T-helper 17 cell (primary cell): ENCODE measurements at places on chromosomes 6 and 20. TPM values are rescaled to one million over a fixed set of nuclear protein-coding genes. Genes with fewer than 3 reads are reported as not detected.

Gene MOCS3
- 3.2 TPM for total RNA-seq

- no peak for DNase-seq
Observed at GRCh38 chr6:11260249-11261038, 28.0 kb upstream of the NEDD9 start.

GRCh38 chr6:138310294-138310693 is 67.4 kb upstream of the SMIM28 start:
- no peak for DNase-seq

- DNase-seq: no peak
Observed at GRCh38 chr20:722822-723644, 45.3 kb downstream of the SLC52A3 start.

DNA sequence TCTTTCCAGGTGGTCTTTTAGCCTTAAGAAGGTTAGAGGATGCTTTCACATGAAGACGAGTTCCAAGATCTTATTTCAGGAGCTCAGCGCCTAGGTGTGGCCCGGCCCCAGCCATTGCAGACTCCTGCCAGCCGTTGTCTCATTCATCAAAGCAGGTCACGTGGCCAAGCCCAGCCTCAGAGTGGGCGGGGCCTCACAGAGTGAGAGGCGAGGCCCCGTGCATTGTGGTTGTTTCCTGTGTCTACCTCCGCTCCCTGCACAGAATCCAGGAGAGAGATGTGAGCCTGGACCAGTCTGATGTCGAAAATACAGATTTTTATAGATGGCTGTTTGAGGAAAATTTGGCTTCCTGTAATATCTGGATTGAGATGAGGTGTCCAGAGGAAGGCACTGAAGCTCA is 49.2 kb upstream of the CST5 start:
- no peak for DNase-seq

DNA sequence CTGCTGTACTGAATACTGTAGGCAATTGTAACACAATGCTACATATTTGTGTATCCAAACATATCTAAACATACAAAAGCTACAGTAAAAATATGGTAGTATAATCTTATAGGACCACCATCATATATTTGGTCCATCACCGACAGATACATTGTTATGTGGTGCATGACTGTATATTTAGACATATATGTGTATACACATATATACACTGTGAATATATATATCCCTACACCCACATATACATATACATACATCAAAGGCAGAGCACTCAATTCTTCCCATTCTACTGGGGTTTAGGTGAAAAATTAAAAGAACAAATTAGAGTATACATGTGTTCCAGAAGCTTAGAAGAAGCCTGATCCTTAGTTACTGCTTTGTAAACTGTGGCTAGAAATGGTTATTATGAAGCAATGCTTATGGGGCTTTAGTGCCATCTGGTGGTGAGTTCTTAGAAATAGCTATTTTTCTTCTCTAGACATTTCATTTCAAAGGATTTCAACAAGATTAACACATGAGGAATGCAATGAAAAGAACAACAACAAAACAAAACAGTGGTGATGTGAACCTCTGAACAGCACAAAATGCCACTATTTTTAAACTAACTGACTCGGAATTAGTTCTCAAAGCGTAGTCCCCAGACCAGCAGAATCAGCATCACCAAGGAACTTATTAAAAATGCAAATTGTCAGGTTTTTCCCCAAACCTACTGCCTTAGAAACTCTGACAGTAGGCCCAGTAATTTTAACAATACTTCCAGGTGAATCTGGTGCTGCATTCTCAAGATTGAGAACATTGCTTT is 38.0 kb downstream of the PKHD1 start:
- no peak for DNase-seq

DNA sequence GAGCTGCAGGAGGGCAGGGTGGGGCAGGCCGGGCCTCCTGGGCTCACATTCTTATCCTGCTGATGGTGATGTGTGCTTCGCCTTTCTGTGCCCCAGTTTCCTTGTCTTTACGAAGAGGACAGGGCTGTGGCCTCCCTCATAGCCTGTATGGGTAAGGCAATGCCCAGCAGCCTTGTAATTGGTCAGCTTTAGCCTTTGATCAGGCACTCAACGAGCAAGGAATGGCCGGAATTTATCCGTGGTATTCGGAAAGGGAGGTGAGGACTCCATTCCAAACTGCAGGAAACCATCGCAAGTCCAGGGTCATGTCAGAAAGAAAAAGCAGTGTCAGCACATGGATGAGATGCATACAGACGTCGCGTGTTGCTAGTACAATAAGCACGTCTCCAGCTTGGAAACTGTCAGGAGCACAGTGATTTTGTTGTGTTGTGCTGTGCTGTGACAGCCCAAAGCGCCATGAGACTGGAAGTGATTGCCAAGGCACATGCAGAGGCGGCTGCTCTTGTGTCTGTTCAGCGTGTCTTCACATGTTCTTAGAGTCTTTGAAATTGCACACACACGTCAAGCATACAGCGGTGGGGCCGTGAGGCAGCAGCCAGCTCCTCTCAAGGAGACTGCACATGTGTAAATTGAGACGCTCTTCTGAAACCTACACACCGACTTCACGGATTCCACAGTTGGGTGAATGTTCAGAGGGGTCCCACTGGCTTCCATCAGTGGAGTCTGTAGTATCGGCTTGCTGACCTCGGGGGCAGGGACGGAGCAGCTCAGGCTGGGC is 6.2 kb downstream of the SS18L1 start:
- DNase-seq: no peak

- DNase-seq: no peak
Observed at GRCh38 chr6:159681191-159681880, 11.7 kb downstream of the SOD2 start.

Gene TENT5A
- total RNA-seq: 6.2 TPM

Gene LPIN3
- total RNA-seq: 0.16 TPM
